ENCODE measurements at places on chromosomes 6 and 20. TPM values are rescaled to one million over a fixed set of nuclear protein-coding genes. Genes with fewer than 3 reads are reported as not detected.

GRCh38 chr6:26044140-26045064 is 42.8 kb upstream of the HFE start:
- peak; percentile 67 for DNase-seq
- H3K4me3 ChIP-seq, result peak overlapping the region; percentile 88
- peaks cover 41% of the 10 kb centered on the region for H3K4me1 ChIP-seq
- H3K27ac ChIP-seq, result peak overlapping the region; percentile 99
- H3K27me3 ChIP-seq, result no peaks in the 10 kb centered on the region

DNA sequence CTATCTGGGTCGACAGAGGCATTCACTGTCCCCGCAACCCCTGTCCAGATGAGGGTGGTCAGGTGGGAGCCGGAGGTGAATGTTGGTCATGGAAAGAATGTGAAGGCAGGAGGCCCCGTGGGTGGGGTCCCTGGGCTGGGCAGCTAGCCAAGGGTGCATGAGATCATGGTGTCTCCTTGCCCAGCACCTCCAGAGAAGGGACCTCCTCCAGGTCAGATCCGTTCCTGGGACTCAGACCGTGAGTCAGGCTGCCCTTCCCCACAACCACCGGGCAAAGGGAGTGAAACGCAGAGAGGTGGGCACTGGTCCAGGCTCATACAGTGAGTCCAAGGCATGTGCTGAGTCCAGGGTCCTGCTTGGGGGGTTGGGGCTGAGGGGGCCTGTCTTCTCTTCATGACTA is 3.5 kb downstream of the FOXS1 start:
- no peaks in the 10 kb centered on the region for H3K27me3 ChIP-seq
- H3K36me3 ChIP-seq, result no peaks in the 10 kb centered on the region
- H3K4me3 ChIP-seq, result no peak overlapping the region
- H3K4me1 ChIP-seq, result peaks cover under 1% of the 10 kb centered on the region
- no peak overlapping the region for H3K27ac ChIP-seq

- H3K4me3 ChIP-seq, result no peak overlapping the region
- peaks cover 4% of the 10 kb centered on the region for H3K4me1 ChIP-seq
- H3K27ac ChIP-seq, result no peak overlapping the region
- peaks cover 5% of the 10 kb centered on the region for H3K36me3 ChIP-seq
- DNase-seq, result no peak
These were observed 48.6 kb downstream of the TOMM6 start for GRCh38 chr6:41836022-41836659.

QRSL1 gene
- total RNA-seq, result 14.2 TPM

RIPOR3 gene
- total RNA-seq, result not detected

EZR gene
- total RNA-seq, result 177 TPM

Data from activated CD8-positive, alpha-beta T cell treated with anti-CD3 and anti-CD28 coated beads, Interleukin-2, amount 10 ng/mL, durations not matched to agents 7 days and 5 days (primary cell).